Activated CD4-positive, alpha-beta T cell treated with anti-CD3 and anti-CD28 coated beads for 1 hour (primary cell): ENCODE measurements at places on chromosomes 2 and 18.

DNA sequence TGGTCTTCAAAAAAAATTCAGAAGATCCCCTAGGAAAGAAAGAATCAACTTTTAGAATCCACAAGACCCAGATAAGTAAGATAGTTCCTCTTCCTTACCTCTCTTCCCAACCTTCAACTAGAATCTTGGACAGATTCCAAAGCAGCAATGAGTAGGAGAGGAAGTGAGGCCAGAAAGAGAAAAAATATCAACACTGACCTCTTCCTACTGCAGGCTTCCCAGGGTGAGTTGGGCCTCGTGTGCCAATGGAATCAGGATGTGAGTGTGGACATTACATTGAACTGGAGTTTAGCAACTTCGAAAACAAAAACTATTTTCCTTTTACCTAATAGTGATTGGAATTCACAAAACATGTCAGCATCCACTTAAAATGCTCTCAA lies 102.5 kb upstream of the PIEZO2 start:
- DNase-seq, result no peak

DNA sequence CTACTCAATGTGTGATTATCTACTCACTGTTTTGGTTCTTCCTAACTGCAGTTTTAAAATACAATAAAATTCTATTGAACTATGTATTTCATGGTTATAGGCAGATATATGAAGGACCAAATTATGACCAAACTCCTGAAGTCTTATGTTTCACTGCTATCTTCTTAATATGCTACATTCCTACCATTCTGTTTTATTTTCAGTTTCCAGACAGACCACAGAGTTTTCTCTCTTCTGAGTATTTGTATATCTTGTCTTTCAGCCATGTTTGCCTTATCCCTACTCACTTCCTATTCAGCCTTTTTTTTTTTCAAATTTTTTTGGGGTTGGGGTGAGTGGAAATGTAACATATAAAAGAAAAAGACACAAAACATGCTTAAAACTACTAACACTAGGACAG lies 6.3 kb downstream of the RFTN2 start:
- no peak for DNase-seq

DNA sequence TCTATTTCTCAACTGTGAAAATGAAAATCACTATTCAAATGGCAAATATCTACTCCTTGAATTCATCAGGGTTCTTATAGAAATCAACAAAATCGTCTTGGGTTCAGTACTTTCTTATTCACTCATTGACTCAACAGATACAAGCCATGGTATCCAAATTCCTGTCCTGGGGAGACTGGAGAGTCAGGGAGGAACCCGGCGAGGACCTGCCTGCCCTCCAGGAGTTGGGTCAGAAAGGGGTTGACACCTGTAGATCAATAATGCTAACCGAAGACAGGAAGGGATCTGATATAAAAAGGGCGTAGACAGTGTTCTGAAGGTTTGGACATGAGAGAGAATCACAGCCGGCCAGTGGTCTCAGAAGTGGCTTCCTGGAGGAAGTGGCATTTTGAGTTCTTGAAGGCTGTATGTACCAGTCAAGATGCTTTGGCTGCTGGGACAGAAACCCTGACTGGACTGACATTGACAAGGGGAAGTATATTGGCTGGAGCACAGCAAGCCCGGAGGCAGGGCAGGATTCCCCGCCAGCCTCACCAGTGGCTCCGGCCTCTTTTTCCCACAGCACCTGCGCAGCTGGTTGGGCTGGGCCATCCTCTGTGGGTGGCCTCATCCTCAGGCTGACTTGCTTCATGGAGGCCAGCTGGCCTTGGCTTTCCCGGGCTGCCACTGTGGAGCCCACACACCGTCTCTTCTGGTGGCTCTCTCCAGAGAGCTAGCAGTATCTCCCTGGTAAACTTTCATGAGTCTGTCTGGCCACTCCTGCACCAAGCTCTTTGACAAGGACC lies 3.0 kb downstream of the LRRFIP1 start:
- DNase-seq, result no peak

GRCh38 chr2:31125918-31126695 lies 12.1 kb downstream of the GALNT14 start:
- DNase-seq, result no peak

GRCh38 chr2:159985656-159986055 lies 76.8 kb downstream of the PLA2R1 start:
- DNase-seq, result no peak

GRCh38 chr2:229543176-229543873 lies 171.0 kb downstream of the DNER start:
- DNase-seq, result no peak

DNA sequence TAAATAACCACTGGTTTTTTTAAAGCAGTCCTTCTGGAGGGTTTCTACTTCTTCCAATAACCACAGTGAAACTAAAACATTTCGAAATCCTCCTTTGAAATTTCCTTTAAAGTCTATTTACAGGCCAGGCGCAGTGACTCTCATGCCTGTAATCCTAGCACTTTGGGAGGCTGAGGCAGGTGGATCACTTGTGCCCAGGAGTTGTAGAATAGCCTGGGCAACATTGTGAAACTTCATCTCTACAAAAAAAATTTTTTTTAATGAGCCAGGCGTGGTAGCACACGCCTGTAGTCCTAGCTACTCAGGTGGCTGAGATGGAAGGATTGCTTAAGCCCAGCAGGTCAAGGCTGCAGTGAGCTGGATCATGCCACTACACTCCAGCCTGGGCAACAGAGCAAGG lies 15.2 kb downstream of the KIDINS220 start:
- no peak for DNase-seq

DNA sequence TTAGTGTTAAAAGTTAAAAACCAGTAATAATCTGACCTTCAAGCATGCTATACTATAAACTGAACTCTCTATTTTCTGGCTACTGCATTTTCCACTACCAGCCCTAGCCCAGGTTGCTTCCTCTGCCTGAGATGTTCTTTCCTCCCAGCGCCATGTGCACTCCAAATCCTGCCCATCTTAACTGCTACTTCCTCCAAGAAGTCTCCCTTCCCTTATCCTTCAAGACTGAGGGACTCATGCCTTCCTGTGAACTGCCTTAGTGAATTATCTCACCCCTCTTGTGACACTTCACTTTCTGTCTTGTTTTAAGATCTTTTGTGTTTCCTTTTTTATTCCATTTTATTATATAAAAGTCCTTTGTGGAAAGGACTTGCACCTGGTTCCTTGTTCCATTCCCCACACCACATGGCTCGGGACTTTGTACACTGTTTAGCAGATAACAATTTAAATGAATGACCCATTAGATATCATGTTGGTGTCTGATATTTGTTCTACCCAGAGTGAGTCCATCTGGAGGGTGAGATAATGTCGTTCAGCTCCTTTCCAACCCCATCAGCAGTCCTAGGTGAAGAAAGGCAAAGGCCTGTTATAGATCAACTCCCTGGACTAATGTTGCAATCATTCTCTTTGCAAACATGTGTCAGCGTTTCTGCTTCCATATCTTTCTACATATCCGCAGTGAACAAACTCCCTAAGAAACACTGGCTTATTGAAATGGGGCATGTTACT lies 20.9 kb upstream of the AGFG1 start:
- no peak for DNase-seq

- DNase-seq, result no peak
Measured at GRCh38 chr18:23106575-23106974, 28.7 kb upstream of the CABLES1 start.

DNA sequence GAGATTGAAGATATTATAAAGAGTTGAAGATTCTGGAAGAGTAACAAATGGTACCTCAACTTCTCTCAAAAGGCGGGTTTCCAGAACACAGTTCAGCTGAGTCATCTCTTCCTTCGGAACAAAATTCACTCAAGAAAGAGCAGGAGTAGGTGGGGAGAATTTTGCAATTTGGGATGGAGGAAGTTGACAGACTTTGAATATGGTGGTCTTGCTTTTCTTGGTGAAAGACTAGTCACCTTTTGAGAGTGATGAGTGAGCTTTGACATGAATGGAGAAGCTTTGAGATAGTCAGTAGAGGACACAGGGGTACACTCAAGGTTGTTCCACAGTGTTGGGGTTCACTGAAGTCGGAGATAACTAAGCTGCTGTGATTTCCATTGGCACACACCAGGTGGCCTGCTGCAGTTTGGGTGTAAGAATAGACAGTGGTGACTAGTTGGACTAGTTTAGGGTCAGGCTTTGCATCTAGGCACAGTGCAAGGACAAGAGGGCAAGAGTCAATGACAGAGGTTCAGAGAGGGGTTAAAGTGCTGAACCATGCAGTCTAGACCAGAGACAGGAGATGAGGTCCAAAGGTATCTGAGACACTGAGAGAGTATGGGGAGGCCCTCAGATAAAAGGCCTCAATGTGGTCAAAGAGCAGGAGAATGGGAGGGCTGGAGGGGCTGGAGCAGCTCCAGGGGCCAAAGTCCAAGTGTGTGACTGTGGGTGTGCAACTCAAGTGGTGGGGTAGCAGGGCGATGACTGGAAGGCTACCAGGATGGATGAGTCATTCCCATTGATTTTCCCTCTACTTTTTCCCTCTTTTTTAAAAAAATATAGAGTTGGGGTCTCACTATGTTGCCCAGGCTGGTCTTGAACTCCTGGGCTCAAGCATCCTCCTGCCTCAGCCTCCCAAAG lies 7.7 kb downstream of the CCL20 start:
- DNase-seq, result no peak

DNA sequence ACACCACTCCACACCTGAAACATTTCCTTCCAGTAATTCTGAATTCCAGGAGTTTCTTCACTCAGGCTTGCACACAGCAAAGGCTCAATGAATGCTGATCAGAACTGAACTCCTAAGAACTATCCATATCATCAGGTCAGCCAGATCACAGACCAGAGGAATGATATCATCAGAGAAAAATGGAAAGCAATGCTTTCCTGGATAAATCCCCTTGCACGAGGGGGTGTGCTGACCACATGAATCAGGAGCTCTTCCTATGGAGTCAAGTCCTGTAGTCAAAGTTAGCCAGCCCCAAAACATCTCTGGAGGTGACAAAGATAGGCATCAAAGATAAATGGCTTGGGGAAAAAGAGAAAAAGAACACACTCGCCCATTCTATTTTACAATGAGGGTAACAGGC lies 83.8 kb upstream of the ACVR2A start:
- DNase-seq, result no peak

DNA sequence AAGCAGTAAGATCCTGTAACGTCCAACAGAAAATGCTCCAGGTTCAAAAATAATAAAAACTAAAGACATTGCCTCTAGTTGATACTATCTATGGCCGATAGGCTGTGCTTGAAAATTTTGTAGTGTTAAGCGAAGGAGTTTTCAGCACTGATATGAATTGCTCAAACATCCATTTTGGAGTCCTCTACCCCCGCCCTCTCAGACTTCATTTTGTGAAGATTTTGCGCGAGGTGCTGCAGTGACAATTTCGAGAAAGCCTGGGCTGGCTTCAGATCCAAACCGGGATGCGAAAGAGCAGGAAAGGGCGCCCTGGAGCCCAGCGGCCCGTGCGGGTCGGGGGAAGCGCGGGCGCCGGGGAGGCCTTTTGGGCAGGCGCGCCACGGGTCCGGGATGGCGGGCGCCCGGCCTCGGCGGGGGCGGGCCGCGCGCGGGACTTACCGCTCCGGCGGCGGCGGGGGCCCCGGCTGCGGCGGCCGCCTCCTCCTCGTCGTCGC lies 1.8 kb downstream of the SP3 start:
- DNase-seq, result no peak

DNA sequence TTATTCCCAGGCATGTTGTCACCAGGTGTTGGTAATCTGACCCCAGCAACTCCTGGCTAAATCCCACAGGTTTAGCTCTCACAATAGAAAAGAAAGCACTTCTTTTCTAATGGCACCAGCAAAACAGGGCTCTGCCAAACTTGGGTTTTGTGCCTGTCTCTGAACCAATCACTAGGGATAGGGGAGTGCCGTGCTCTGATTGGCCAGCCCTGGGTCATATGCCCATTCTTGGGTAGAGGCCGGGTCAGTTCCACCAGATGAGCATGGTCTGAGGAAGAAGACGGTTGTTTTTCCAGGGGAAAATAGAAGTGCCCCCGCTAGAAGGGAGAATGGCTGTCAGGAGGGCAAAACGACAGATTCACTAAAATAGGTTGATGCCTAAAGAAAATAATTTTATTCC lies 14.7 kb downstream of the CDK15 start:
- no peak for DNase-seq

GRCh38 chr18:5237083-5237722 lies 40.1 kb upstream of the AKAIN1 start:
- no peak for DNase-seq

- no peak for DNase-seq
Measured at GRCh38 chr18:74775239-74775638, 177.6 kb downstream of the ZNF407 start.

DNA sequence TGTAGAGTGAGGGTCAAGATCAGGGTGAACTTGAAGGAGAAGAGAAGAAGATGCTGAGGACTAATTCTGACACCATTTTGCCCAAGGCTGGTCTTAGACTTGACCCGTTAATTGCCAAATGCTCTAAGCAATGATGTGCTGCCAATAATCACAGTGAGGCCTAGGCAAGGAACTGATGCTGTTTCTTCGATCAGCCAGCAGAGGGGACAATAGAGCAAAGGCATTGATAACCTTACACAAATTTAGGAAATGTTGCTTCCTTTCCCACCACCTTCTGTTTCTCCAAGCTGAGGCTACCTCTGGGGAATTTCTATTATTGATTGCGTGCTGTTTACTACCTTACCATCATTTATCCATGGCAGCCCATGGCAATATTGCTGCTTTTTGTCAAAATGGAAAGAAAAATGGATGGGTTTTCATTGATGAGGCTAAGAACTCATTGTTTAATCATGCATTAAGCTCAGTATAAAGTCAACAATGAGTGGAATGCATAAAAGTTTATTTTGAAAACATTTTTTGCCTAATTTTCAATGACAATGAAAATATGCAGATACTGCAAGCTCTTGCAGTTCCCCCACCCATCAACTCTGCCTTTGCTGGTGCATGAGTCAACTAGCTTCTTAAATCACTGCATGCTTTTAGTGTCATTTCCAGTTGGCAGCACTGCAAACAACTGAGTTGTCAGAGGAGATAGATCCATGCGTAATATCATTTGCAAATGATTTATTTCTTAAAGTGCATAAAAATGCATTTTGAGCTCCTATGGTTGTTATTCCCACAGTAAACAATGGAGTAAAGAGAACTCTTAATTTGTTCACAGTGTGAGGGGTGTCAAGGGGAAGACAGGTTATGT lies 116.4 kb upstream of the NYAP2 start:
- DNase-seq, result no peak

DNA sequence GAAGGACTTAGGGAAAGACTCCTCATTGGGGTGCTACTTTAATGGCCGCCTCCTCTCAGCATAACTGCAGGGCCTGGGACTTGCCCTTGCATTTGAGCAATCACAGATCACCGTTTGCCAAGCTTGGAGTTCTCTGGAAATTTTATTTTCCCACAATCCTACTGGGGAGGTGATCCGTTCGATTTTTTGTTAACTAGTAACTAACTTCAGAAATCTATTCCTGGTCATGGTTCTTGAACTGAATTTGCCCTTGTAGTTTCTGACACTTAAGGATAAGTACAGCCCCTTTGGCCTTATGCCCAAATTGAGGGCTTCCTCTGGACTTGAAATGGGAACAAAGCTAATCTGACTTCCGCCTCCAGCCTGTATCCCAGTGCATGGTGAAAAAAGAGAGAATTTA lies 60.5 kb upstream of the ST3GAL5 start:
- no peak for DNase-seq
